ENCODE measurements at places on chromosomes 4 and X.
A peak's percentile ranks its signal among the peaks of the same experiment; 100 is the strongest.

DNA sequence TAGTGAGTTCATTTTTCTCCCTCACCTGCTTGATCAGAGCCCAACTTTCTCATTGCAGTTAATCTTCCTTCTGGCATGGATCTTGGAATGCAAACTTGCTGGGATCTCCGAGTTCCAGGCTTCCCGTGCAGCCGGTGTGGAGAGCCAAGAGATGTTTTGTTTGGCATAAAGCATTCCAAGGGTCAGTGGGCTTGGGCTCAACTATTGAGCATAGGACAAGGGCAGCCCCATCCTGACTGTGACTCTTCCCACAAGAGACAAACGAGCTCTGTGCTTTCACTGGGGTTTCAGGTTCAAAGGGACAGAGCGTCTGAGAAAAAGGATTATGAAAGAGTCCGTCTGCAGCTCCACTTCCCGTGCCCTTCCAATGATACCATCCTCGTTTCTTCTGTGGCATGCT, 10.5 kb downstream of the TLR7 start:
- DNase-seq, result no peak

DNA sequence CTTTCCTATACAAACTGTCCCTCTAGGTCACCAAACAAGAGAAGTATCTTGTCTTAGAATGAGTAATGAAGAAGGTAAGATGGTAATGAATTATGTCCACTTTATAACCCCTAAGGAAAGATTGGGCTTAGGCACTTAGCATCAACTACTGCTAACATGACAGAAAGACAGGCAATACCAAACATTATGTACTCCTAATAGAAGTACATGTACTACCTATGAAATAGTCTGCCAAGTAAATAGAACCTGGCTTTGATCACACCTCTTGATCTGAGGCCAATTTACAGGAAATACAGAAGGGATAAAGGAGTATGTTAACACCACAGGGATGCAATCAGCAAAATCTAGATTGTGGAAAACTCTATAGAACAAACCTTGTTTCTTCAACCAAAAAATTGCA, 14.1 kb upstream of the PCYT1B start:
- DNase-seq, result no peak

GRCh38 chr4:65893957-65894755, 223.9 kb upstream of the EPHA5 start:
- DNase-seq, result no peak

- no peak for DNase-seq
These were observed 127.1 kb downstream of the INPP4B start for GRCh38 chr4:142718981-142719380.

- DNase-seq, result no peak
These were observed 83.4 kb upstream of the NKX1-1 start for GRCh38 chr4:1489639-1489995.

GRCh38 chrX:18574591-18574990, 97.3 kb downstream of the RS1 start:
- DNase-seq, result no peak

GRCh38 chrX:39845233-39845632, 252.5 kb downstream of the BCOR start:
- DNase-seq, result no peak

DNA sequence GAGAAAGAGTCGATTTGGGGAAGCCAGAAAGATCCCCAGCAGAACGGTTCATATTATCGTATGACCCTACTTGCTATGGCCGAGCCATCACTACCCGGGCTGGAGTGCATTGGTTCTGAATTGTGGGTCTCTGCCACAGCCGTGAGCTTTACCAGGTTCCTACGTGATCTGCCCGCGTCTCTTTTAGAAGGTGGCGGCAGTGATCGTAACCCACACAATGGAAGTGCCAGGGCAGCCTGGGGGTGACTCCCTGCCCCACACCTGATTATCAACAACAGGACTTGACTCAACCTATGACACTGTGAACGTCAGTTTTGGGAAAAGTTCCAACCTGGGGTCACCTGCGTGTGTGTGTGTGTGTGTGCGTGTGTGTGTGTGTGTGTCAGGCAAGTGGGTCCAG, 90.8 kb downstream of the SHOX start:
- no peak for DNase-seq

- DNase-seq, result no peak
These were observed 21.3 kb upstream of the SULT1E1 start for GRCh38 chr4:69881173-69881773.

DNA sequence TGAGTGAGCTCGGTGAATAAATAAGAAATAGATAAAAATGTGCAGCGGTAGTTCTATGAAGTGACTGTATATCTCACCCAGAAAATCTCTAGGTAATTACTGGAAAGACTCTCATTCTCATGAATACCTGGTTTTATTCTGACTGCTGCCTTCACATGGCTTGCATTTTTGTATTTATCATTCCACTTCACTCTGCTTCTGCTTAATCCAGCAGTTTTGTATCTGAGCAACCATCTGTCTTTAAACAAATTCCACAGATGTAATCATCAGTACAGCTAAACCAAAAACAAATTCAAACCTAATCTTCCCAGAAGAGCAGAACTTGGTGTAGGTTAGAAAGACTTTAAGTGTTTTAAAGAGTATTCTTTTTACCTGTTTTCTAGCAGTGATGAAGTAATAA, 11.2 kb upstream of the ALB start:
- DNase-seq, result no peak

DNA sequence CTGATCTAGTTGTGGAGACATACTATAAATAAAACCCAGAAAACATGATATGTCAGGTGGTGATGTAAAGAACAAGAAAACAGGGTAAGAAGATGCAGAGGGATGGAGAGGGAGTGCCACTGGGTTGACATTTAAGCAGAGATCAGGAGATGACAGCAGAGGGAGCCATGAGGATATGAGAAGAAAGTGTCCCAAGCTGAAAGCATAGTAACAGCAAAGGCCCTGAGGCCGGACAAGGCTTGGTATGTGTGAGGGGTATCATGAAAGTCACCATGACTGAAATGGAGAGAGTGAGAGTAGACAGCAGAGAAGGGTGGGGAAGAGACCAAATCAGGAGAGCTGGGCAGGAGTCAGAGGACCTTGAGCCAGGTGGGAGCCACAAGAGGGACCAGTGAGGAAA, 3.4 kb downstream of the GPKOW start:
- DNase-seq, result no peak

DNA sequence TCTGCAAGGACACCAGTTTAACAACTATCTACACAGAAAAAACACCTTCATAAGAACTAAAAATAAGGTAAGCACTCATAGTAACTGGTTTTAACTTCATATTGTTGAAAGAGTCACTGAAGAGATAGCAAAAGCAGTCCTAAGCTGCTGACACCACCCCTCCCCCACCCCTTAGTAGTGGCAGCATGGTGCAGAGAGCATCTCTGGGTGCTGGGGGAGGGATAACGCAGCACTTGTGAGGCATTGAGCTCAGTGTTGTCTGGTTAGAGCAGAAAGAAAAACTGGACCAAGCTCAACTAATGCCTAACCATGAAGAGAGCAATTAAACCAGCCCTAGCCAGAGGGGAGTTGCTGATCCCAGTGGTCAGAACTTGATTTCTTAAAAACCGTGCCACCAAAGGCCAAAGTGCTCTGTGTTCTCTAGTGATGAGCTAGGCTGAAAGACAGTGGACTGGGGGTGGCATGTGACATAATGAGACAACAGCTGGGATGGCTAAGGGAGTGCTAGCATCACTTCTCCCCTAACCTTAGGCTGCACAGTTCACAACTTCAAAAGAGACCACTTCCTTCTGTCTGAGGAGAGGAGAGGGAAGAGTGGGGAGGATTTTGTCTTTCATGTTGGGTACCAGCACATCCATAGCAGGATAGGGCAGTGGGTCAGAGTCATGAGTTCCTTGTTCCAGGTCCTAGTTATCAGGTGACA, 669.3 kb downstream of the PDHA2 start:
- no peak for DNase-seq

DNA sequence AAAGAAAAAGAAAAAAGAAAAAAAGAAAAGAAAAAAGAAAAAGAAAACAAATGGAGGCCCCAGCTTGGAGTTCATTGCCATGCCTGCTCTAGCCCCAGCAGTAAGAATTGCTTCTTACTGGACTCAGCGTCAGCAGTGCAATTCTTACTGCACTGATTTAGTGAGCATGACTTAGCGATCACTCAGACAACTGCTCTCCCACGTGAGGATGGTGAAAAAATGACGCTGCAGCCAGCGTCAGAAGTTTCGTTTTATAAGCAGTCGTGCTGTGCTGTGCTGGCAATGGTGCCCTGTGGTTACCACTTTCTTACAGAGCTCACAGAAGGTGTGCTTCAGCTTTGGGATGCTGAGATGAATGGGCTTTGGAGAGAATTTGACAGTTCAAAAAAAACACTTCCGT, 68.3 kb upstream of the DDX3X start:
- peak; percentile 7 for DNase-seq

- DNase-seq, result no peak
These were observed 3.6 kb upstream of the LIMCH1 start for GRCh38 chr4:41534404-41534803.

DNA sequence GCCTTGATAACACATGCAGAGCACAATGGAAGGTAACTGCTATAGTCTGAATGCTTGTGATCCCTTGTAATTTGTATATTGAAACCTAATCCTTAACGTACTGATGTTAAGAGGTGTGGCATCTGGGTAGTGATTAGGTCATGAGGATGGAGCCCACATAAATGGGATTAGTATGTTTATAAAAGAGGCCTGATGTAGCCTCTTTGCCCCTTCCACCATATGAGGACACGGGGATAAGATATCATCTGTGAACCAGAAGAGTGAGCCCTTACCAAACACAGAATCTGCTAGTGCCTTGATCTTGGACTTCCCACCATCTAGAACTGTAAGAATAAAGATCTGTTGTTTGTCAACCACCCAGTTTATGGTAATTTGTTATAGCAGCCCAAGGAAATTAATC, 1074.2 kb upstream of the INTU start:
- DNase-seq, result no peak

GRCh38 chrX:64205441-64205734, at the start of gene AMER1:
TSS of gene AMER1 (minus strand) at chrX:64205708. CDS start at chrX:64193286, 12,422 bp downstream.
- no peak for DNase-seq

DNA sequence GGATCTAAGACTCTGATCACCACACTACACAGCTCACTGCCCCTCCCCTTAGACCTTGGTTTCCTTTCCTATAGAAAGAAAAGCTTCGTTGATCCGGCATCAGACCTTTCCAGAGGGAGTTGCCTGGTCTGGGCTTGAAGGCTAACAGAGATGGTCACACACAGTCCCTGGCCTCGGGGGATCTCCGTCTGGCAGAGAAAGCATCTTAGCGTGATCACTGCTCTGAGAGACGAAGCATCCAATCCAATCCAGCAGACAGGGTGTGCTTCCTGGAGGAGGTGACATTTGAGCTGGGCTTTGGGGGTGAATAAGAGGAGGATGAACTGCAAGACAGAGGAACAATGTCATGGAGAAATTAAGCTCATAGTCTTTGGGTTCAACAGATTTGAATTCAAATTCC, 49.5 kb downstream of the HTRA3 start:
- DNase-seq, result no peak

DNA sequence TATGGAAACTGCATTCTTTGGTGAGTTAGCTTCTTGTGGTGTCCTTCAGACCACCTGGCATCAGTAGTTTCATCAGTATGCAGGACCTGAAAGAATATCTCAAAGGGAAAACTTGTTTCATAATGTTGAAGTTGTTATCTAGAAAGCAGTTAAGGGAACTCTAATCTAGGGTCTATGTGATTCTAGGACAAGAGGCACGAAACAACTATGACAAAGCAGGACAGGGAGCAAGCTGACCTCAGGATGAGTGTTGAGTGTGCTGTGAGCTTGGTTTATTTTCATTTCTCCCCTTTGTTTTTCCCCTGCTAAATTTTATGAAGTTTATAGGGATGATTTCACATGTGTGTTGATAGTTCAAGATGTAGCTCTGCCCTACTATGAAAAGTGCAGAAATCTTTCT, 65.7 kb downstream of the MXRA5 start:
- DNase-seq, result no peak

Measured in thoracic aorta (tissue), 2 donors.